Stimulated activated CD4-positive, alpha-beta T cell treated with anti-CD3 and anti-CD28 coated beads, Interleukin-2, amount 100 ng/mL, for 24 hours (primary cell): ENCODE measurements at places on chromosomes 1 and 21.

- no peak for DNase-seq
These were observed 99.0 kb downstream of the TNNI3K start for GRCh38 chr1:74334147-74334546.

DNA sequence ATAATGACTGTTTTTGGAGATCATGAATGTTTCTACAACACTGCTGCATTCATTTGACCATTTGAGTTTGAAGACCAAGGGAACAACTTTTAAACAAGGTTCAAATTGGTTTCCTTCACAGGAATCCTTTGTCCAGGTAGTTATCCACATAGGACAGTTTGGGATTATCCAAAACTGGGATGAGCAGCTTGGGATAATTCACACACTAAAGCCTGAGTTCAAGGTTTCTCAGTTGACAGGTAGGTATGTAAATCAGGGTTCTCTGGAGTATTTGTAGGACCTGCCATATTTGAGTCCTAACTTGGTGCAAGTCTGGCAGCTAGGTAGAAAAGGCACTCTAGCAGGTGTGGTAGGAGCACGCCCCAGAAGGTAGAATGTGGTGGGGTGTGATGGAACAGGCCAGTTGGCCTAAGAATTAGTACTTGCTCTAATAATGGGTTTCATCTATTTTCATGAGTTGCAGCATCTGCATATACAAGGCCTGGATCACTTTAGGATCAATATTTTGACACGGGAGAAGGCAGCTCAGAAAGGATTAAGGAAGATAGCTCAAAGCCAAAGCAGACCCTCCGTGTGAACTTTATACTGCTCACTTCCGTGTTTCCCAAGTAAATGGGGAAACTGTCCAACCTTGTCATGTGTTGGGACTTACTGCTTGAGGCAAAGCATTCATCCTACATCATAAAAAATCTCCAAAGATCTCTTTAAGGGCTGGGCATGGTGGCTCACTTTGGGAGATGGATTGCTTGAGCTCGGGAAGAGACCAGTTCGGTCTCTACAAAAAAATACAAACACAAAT is 14.1 kb upstream of the RAB42 start:
- peak; percentile 37 for DNase-seq

- DNase-seq = no peak
These were observed 40.5 kb downstream of the AMY1C start for GRCh38 chr1:103790172-103790571.

- DNase-seq = no peak
These were observed 3.8 kb upstream of the CA6 start for GRCh38 chr1:8941906-8942305.

GRCh38 chr1:115211071-115211745 is 121.9 kb upstream of the TSPAN2 start:
- DNase-seq = no peak

DNA sequence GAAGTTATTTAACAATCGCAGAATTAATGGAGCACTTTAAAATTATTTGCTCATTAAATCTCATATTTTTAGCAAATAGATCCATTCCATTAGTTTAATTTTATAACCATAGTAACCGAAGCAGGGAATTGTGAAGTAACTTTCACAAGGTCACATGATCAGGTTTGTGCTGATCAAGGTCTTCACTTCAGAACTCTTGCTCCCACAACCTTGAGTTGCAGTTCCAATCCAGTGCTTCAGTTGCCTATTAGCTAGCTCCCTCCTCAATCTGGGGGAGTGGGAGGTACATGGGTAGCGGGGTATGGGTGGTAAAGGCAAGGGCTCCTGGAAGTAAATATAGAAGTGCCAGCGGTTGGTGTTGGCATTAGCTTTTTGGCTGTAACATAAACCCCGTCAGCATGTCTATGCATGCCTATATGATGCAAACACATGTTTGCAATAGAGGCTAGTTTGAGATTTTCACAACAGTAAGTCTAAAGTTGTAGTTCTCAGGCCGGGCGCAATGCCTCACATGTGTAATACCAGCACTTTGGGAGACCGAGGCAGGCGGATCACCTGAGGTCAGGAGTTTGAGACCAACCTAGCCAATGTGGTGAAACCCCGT is 5.8 kb downstream of the ATP5IF1 start:
- no peak for DNase-seq

DNA sequence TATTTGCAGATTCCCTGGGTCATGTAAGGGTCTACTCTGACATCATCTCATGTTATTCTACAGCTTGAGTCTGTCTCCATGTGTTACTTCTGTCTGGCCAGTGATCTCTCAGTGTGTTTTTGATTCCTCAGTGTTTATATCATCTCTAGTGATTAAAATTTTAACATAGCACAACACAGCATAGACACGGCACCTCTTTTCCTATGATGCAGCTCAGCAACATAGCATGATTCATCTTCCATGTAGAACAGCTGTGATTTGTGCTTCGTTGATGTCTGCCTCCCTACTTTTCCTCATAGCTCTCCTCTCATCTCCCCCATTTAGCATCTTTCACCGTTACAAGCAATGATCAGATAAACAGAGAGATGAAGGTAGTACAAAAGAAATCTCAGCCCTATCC is 163.9 kb upstream of the DPT start:
- DNase-seq = no peak

DNA sequence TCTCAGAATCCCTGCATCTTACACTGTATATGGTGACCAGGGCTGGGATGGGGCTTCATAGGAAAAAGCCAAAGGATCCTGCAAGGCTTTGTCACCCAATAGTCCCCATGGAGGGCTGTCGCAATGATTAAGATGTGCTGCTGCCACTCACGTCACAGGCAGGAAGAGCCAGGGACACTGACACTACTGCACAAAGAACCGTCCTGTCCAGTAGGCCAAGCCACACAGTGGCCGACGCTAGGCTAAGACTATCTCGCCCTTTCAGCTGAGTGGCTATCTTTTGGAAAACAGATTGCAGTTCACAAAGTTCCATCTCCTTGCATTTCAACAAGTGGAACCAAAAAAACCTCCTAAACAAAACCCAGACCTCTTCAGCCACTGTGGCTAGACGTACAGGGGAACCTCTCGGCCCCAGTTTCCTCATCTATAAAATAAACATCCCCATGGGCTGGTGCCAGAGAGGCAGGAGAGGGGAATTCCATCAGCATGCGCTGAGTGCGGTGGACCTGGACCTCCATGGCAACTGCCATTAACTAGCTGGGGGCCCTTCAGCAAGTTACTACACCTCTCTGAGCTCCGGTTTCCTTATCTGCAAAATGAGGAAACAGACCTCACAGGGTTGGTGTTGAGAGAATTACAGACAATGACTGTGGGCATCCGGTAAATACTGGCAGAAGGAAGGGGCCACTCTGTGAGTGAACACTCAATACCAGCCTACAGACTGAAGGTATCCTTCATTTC is 8.7 kb downstream of the CAPZB start:
- DNase-seq = peak; percentile 26

GRCh38 chr1:240111558-240111957 is 19.9 kb downstream of the FMN2 start:
- no peak for DNase-seq

GRCh38 chr1:7868070-7868780 is 15.4 kb upstream of the UTS2 start:
- no peak for DNase-seq

GRCh38 chr1:151816548-151817352 is 11.5 kb upstream of the LINGO4 start:
- DNase-seq = no peak

- no peak for DNase-seq
These were observed 19.5 kb upstream of the AJAP1 start for GRCh38 chr1:4634793-4635406.

- DNase-seq = no peak
These were observed 8.0 kb upstream of the GPR157 start for GRCh38 chr1:9136932-9137331.

- no peak for DNase-seq
These were observed 8.4 kb downstream of the PRRX1 start for GRCh38 chr1:170672316-170672715.

- DNase-seq = no peak
These were observed 35.2 kb upstream of the MAGOH start for GRCh38 chr1:53273526-53273925.

DNA sequence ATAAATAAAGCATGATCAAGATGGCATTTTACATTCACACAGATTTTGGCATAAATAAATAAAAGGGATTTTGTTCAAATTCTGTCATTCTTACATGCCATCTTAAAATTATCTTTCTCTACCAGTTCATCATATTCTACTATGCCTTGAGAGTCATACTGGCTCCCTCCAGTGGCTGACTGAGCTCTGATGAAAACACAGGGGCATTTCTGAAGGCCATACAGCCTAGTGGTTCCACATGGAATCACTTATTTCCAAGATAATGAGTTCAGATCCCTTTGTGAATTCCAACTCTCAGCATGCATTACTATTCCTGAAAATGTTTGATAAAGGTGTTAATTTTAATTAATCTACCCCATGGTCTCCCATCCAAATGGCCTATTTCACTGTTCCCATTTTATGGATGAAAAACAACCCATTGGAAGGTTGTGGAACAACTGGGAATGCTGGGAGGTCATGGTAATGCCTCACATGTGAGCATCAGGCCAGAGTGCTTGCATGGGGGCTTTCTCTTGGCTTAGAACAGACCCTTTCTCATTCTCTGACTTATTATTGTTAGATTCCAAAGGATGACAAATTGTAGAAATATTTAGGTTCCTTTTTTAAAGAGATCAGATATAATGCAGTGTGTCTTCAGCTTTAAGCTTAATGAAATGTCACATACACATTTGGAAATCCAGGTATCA is 622.4 kb upstream of the PKN2 start:
- no peak for DNase-seq

- peak; percentile 22 for DNase-seq
These were observed 519 bp downstream of the FNBP1L start for GRCh38 chr1:93448292-93448982.

- DNase-seq = peak; percentile 66
These were observed 120.9 kb downstream of the KCNN3 start for GRCh38 chr1:154749078-154749760.

DNA sequence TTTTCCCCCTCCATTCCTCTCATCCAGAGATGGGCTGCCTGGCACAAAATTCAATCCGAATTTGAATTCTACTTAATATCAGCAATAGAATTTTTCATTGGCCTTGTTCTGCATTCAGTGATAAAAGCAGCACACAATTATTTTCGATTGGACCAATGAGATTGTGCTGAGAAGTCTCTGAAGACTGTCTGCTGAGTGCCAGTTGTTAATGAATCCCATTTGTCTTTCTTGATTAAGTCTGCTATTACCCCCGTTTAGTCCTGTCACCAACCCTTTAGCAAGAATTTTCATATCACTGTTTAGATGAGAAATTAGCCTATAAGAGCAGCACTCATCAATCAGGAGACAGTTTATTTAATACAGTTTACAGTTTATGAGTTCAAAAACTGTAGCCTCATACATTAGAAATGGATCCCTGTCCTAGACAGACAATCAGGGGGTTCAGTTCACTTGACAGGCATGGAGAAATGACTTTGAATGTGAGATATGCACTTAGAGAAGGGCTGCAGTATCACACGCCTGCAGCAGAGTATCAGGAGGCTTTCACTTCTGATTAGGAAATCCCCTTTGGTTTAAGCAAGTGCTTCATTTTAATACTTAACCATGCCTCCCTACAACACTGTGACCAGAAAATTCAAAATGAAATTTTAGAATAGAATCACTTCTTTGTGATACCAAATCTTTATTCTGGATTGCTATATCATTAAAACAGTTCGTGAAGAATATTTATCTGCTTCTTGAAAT is 304.7 kb upstream of the PTBP2 start:
- no peak for DNase-seq

- DNase-seq = no peak
These were observed 69.0 kb upstream of the MUTYH start for GRCh38 chr1:45409276-45409675.

DNA sequence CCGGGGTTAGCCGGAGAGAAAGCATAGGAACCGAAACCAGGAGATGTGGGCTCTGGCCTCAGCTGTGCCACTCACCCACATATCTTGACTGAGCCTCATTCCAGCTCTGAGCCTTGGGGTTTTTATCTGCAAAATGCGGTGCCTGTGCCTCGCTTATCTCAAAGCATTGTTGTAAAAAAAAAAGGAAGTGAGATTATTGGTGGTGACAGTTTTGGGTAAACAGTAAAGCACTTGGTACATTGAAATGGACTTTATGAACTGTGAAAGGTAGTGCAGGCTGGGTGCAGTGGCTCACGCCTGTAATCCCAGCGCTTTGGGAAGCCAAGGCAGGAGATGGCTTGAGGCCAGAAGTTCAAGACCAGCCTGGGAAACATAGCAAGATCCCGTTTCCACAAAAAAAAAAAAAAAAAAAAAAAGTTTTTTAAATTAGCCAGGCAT is 3.8 kb downstream of the PTAFR start:
- peak; percentile 36 for DNase-seq

DNA sequence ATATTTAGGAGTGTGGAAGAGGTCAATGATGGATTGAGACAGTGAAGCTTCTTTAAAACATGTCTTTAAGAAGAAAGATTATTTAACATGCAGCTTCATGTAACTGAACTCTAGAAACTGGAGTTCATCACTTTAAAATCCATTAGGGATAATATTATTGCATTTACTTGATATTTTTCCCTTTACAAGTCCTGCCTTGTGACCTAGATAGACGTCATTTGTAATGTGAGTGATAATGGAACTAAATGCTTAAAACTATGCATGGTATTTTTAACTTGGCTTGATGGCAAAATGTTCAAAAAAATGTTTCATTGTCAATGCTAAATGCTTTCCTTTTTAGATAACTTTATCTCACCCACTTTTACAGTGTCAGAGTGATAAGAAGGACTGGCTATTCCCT is 723.7 kb downstream of the RWDD3 start:
- no peak for DNase-seq

- no peak for DNase-seq
These were observed 737.4 kb downstream of the MRPL39 start for GRCh38 chr21:24869862-24870261.

- DNase-seq = no peak
These were observed 96.8 kb downstream of the BEND5 start for GRCh38 chr1:48679859-48680258.

DNA sequence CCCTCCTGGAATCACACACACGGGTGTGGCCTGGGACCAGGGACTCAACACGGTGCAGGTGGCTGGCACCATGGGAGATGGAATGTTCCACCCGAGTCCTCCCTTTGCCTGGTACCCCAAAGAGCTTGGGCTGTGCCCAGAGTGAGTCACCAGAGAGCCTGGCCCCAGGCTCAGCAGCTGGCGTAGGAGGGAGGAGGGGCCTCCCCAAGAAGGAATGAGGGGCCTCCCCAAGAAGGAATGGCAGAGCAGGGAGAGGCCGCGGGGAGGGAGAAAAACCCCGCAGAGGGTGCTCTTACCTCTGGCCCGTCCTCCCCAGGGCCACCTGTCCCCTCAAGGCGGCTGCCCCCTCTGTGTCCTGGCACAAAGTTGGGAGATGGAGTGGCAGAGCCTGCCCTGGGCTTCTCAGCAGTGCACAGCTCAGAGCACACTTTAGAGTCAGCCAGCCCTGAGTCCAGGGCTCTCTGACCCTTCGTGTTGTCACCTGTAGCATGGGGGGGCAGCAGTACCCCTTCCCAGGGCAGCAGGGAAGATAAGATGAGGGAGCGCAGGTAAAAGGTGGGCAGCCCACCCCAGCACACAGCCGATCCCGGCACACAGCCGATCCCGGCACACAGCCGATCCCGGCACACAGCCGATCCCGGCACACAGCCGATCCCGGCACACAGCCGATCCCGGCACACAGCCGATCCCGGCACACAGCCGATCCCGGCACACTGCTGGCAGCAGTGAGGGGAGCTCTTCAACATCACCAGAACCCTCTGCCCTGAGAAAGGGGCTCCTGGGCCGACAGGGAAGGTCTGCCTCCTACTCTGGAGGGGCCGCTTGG is 20.2 kb upstream of the KCNAB2 start:
- peak; percentile 33 for DNase-seq
